Activated CD4-positive, alpha-beta T cell treated with anti-CD3 and anti-CD28 coated beads for 36 hours (primary cell): ENCODE measurements at places on chromosomes 13 and 19. TPM values are rescaled to one million over a fixed set of nuclear protein-coding genes. Genes with fewer than 3 reads are reported as not detected.

DNA sequence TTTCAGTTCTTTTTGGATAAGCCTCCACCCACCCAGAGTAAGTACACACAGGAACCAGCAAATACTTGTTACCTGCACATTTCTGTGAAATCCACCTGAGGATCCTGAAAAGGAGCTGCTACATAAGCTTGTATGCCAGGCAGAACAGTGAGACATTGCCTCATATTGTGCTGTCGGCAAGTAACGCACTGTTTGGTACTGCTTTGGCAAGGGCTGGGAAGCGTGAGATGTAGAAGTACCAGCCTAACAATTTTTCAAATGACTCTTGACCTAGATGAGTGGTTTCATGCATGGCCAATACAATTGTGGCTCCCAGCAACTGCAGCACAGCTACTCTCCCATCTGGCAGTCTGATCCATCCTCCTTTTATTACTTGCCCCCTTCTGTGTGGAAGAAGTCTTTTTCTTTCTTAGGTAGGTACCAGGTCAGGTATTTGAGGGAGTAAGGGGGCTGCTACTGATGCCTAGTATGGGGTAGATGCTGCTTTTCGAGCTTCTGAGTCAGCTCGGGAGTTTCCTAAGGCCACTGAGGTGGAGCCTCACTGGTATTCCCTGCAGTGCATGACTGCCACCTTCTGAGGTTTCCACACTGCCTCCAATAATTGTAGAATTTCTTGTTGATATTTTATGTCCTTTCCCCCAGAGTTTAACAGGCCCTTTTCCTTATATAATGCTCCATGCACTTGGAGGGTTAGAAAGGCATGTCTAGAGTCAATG is 52.2 kb downstream of the ZNF737 start:
- H3K4me1 ChIP-seq: no peaks in the 10 kb centered on the region
- peak; percentile 5 for DNase-seq
- H3K36me3 ChIP-seq: peaks cover 2% of the 10 kb centered on the region

- peak; percentile 73 for DNase-seq
- peak within 1 kb of the TSS; percentile 87 for H3K4me3 ChIP-seq
- H3K27me3 ChIP-seq: no peaks in the 10 kb centered on the region
- H3K4me1 ChIP-seq: peaks cover 52% of the 10 kb centered on the region
- peak within 1 kb of the TSS; percentile 96 for H3K27ac ChIP-seq
Observed at GRCh38 chr19:41882568-41883462, at the start of gene ARHGEF1. TSS of gene ARHGEF1 (plus strand) at chr19:41883184. CDS start at chr19:41888083, 4,899 bp downstream.

Gene GPC6
- total RNA-seq: not detected

Gene HOMER3
- total RNA-seq: 0.46 TPM

Gene DAND5
- 0.21 TPM for total RNA-seq

DNA sequence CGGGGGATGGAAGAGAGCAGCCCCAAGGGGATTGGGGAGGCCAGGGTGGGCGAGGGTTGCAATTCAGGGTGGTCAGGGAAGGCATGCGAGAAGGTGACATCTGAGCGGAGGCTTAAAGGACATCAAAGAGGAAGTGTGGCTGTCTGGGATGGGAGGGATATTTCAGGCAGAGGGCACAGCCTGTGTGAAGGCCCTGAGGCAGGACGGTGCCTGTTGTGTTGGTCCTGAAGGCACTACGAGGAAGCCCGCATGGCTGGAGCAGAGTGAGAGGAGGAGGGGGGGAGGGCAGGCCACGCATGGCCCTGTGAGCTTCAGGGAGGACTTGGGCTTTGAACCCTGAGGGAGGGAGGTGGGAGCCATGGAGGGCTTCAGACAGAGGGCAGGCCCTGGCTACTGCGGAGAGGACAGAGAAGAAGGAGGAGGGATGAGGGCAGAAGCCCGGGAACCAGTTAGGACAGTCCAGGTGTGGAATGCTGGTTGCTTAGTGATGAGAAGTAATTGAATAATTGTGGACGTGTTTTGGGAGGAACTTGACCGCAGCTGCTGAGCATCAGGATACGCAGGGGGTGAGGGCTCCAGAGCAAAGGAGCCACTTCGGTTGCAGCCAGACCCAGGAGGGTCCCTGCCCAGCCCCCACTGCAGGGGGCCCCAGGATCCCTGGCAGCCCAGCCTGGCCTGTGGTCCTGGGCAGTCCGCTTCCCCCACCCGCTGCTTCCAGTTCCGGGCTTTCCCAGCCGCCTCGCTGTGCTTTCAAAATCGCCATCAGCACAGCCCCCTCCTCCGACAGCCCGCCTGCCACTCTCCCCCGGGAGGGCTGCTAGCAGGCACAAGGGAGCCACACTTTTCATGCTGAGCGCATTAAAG is 6.2 kb downstream of the TLE6 start:
- no peak for DNase-seq
- peaks cover 15% of the 10 kb centered on the region for H3K27me3 ChIP-seq

GRCh38 chr13:29111446-29111845 is 291.3 kb downstream of the MTUS2 start:
- no peak overlapping the region for H3K4me3 ChIP-seq
- DNase-seq: no peak
- no peaks in the 10 kb centered on the region for H3K4me1 ChIP-seq
- peaks cover 5% of the 10 kb centered on the region for H3K27me3 ChIP-seq

GRCh38 chr19:31821346-31821745 is 472.1 kb upstream of the TSHZ3 start:
- no peaks in the 10 kb centered on the region for H3K4me1 ChIP-seq
- H3K4me3 ChIP-seq: no peak overlapping the region
- H3K27me3 ChIP-seq: no peaks in the 10 kb centered on the region
- DNase-seq: no peak
- H3K27ac ChIP-seq: no peak overlapping the region
- H3K36me3 ChIP-seq: no peaks in the 10 kb centered on the region

GRCh38 chr13:46893798-46894560 is 2.9 kb downstream of the HTR2A start:
- H3K36me3 ChIP-seq: no peaks in the 10 kb centered on the region
- no peak overlapping the region for H3K27ac ChIP-seq
- peak; percentile 83 for DNase-seq

DNA sequence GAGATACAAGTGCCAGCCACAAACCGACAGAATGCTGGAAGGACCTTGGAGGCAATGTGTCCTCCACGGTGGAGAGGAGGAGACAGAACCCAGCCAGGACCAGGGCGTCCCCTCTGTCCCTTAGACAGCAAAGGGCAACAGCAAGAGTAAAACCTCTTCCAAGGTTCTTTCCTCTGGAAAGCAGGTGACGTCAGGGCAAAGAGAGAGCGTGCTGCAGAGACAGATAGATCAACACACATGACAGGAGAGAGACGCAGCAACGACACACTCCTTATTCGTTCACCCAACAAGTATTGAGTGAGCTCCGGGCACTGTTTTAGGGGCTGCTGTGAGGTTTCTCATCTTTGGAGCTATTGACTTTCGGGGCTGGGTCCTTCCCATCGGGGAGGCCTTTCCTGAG is 1.3 kb upstream of the GALP start:
- H3K36me3 ChIP-seq: no peaks in the 10 kb centered on the region
- H3K4me3 ChIP-seq: no peak overlapping the region
- H3K4me1 ChIP-seq: peaks cover 3% of the 10 kb centered on the region
- no peak for DNase-seq
- H3K27me3 ChIP-seq: no peaks in the 10 kb centered on the region
- H3K27ac ChIP-seq: no peak overlapping the region

Gene PSG5
- total RNA-seq: not detected

DNA sequence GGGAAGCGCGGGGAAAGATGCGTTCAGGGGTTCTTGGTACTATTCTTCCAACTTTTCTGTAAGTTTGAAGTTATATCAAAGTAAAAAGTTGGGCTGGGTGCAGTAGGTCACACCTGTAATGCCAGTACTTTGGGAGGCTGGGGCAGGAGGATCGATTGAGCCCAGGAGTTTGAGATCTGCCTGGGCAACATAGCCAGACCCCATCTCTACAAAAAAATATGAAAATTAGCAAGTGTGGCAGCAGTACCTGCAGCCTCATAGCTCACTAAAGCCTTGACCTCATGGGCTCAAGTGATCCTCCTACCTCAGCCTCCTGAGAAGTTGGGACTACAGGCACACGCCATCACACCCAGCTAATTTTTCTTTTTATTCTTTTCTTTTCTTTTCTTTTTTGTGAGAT is 12.4 kb upstream of the ZNF77 start:
- H3K4me3 ChIP-seq: no peak overlapping the region
- H3K36me3 ChIP-seq: no peaks in the 10 kb centered on the region
- no peak for DNase-seq
- peaks cover 3% of the 10 kb centered on the region for H3K4me1 ChIP-seq
- no peak overlapping the region for H3K27ac ChIP-seq

Gene ZNF443
- 3.4 TPM for total RNA-seq

GRCh38 chr19:17999684-18000479 is 8.1 kb upstream of the ARRDC2 start:
- H3K4me1 ChIP-seq: peaks cover 25% of the 10 kb centered on the region
- peak overlapping the region; percentile 75 for H3K4me3 ChIP-seq
- H3K27ac ChIP-seq: peak overlapping the region; percentile 95
- no peak for DNase-seq

- peak overlapping the region; percentile 84 for H3K27ac ChIP-seq
- peaks cover 14% of the 10 kb centered on the region for H3K4me1 ChIP-seq
- no peaks in the 10 kb centered on the region for H3K27me3 ChIP-seq
- H3K36me3 ChIP-seq: peaks cover 5% of the 10 kb centered on the region
Observed at GRCh38 chr19:58477130-58477529, 978 bp downstream of the ZNF446 start.

- no peak overlapping the region for H3K27ac ChIP-seq
- no peaks in the 10 kb centered on the region for H3K4me1 ChIP-seq
- H3K27me3 ChIP-seq: peaks cover 12% of the 10 kb centered on the region
- no peak for DNase-seq
Observed at GRCh38 chr13:94997126-94997525, 284.8 kb upstream of the SOX21 start.

Gene A1BG
- total RNA-seq: 4.7 TPM

GRCh38 chr19:55492362-55492944 is 4.2 kb downstream of the SSC5D start:
- no peak for DNase-seq
- no peaks in the 10 kb centered on the region for H3K36me3 ChIP-seq
- H3K4me1 ChIP-seq: peaks cover 4% of the 10 kb centered on the region
- H3K4me3 ChIP-seq: no peak overlapping the region

GRCh38 chr13:102805680-102806079 is 6.8 kb downstream of the BIVM start:
- H3K27ac ChIP-seq: no peak overlapping the region
- H3K27me3 ChIP-seq: no peaks in the 10 kb centered on the region
- peaks cover 18% of the 10 kb centered on the region for H3K4me1 ChIP-seq
- no peak overlapping the region for H3K4me3 ChIP-seq

Gene TRIM28
- 758 TPM for total RNA-seq

DNA sequence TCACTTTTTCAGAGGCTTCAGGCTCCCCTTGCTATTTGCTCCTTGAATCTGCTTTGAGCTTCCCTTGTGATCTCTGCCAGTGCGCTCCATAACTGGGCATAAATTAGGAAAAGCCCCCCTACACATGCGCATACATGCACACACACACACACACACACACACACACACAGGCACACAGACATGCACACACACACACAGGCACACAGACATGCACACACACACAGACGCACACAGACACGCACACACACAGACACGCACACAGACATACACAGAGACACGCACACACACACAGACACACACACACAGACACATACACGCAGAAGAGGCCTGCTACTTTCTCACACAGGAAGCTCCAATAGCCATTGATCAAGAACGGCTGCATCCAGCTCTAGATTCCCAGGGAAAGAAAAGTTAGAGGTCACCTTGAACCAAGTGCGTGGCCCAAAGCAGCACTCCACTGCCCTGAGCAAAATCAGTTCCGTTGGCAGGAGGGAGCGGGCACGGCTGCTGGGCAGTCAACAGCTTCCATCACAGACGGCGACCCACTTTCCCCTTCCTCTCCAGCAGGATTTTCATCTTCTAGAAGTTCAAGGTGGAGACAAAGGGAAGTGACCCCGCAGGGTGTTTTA is 145.6 kb downstream of the DPF1 start:
- H3K4me1 ChIP-seq: peaks cover 24% of the 10 kb centered on the region
- peaks cover 19% of the 10 kb centered on the region for H3K36me3 ChIP-seq
- H3K27ac ChIP-seq: no peak overlapping the region
- no peak for DNase-seq
- H3K27me3 ChIP-seq: no peaks in the 10 kb centered on the region

- DNase-seq: peak; percentile 75
- peaks cover 30% of the 10 kb centered on the region for H3K27me3 ChIP-seq
- peak within 1 kb of the TSS; percentile 47 for H3K4me3 ChIP-seq
- peaks cover 13% of the 10 kb centered on the region for H3K4me1 ChIP-seq
- no peaks in the 10 kb centered on the region for H3K36me3 ChIP-seq
- H3K27ac ChIP-seq: no peak within 1 kb of the TSS
Observed at GRCh38 chr19:42313096-42313839, at the start of gene TMEM145. TSS of gene TMEM145 (plus strand) at chr19:42313309. CDS start at chr19:42313377, 68 bp downstream.

DNA sequence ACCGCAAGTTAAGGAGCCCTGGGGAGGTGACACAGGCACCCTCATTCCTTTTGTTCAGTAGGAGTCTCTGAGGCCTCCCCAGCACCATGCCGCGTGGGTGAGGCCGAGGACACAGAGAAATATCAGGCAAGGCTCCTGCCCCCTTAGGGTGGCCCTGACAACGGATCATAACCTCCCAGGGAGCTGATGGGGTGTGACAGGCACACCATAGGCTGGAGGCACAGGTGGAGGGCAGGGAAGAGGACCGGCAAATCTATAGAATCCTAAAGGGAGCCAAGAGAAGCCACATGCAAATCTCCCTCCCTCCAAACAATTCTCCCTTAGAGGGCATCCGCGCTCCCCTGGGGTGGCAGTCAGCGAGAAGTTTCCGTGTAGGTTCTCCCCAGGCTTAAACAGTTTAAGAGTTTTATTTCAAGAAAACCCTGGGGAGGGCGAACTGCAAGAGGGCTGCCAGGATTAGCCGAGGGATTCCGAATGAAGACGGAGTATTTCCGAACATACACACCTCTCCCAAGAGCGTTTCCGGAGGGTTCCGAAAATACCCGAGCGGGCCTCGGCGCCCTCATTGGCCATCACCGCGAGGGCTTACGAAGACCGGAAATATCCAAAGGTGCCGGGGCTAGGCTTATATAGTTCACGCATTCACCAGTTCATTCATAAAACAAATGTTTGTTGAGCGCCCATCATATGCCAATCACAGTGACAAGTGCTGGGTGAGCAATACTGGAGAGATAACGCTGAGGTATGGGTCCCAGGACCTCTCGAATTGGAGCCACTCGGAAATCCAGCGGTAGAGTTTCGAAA is 610 bp upstream of the RPL28 start:
- H3K4me3 ChIP-seq: peak overlapping the region; percentile 89
- peaks cover 50% of the 10 kb centered on the region for H3K4me1 ChIP-seq
- peak overlapping the region; percentile 98 for H3K27ac ChIP-seq
- DNase-seq: peak; percentile 98
- H3K36me3 ChIP-seq: peaks cover 56% of the 10 kb centered on the region
- no peaks in the 10 kb centered on the region for H3K27me3 ChIP-seq

GRCh38 chr13:93289053-93289452 is 62.4 kb downstream of the GPC6 start:
- no peak for DNase-seq
- H3K27ac ChIP-seq: no peak overlapping the region
- H3K27me3 ChIP-seq: no peaks in the 10 kb centered on the region

- H3K27ac ChIP-seq: no peak overlapping the region
- H3K4me3 ChIP-seq: no peak overlapping the region
- peaks cover 3% of the 10 kb centered on the region for H3K27me3 ChIP-seq
- no peak for DNase-seq
Observed at GRCh38 chr13:48930918-48931317, 44.8 kb upstream of the FNDC3A start.

Gene REEP6
- 2.7 TPM for total RNA-seq

- no peak overlapping the region for H3K27ac ChIP-seq
- H3K36me3 ChIP-seq: peaks cover 5% of the 10 kb centered on the region
Observed at GRCh38 chr13:33550885-33551284, 265.3 kb upstream of the STARD13 start.
